ENCODE measurements at places on chromosomes 16 and 17.

- peak; percentile 11 for DNase-seq
Measured at GRCh38 chr16:351804-352520, 561 bp downstream of the AXIN1 start.

GRCh38 chr17:73290399-73291259 is 21.2 kb downstream of the CDC42EP4 start:
- DNase-seq, result no peak

GRCh38 chr17:80869481-80870145 is 122.0 kb upstream of the CHMP6 start:
- no peak for DNase-seq

DNA sequence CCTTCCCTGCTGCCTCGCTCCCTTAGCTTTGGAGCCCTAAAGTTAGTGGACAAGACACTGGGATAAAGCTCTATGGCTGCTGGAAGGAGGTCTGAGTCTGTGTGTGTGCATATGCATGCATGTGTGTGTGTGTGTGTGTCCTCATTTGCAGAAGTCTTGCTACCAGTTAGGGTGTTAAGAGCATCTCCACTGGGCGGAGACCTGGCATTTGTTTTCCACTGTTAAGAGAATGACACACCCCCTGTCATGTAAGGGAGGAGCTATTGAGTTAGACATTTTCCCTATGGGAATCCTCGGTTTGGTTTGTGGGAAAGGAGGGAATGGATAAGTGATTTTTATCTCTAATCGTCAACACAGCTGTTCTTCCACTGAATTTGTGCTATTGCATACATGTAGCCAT is 24.8 kb upstream of the ARHGAP23 start:
- DNase-seq, result peak; percentile 65

- no peak for DNase-seq
Measured at GRCh38 chr16:10597187-10597601, 16.8 kb upstream of the EMP2 start.

- peak; percentile 42 for DNase-seq
Measured at GRCh38 chr16:23469814-23470213, 16.8 kb upstream of the COG7 start.

DNA sequence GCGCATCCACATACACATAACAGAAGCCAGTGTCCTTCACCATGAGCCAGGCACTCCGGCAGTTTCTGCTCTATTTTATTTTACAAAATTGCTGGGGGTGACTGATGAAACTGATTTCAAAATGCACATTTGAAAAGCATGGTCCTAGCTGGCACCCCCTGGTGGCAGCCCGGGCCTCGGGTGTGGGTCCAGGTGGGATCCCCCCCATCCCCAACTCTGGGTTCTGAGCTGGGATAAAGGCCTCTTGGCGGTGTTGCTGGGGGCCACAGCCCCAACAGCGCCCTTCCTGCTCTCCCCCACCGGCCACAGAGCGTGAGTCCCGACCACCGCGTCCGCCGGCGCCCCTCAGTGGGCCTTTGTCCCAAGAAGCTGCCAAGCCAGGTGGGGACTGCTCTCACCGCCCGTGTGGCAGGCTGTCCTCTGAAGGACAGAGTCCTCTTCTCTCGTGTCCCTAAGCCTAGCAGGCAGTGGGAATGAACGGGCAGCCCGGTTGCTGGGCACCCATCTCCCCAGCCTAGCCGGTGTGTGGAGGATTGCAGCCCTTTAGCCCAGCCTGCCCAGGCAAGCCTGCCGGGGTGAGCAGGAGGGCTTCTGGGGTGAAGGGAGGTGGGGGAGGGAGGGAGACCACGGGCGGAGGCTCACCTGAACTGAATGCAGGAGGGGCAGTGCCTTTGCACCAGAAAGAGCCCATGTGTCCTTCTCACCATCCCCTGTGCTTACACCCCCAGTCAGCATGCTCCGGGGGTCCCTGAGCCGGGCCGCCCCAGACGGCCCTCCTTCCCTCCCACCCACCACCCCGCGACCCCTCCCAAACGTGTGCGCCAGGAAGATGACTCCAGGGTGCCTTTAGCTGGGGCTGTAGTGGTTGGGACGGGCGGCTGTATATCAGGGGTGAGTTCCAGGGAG is 898 bp downstream of the SNAI3 start:
- peak; percentile 68 for DNase-seq

DNA sequence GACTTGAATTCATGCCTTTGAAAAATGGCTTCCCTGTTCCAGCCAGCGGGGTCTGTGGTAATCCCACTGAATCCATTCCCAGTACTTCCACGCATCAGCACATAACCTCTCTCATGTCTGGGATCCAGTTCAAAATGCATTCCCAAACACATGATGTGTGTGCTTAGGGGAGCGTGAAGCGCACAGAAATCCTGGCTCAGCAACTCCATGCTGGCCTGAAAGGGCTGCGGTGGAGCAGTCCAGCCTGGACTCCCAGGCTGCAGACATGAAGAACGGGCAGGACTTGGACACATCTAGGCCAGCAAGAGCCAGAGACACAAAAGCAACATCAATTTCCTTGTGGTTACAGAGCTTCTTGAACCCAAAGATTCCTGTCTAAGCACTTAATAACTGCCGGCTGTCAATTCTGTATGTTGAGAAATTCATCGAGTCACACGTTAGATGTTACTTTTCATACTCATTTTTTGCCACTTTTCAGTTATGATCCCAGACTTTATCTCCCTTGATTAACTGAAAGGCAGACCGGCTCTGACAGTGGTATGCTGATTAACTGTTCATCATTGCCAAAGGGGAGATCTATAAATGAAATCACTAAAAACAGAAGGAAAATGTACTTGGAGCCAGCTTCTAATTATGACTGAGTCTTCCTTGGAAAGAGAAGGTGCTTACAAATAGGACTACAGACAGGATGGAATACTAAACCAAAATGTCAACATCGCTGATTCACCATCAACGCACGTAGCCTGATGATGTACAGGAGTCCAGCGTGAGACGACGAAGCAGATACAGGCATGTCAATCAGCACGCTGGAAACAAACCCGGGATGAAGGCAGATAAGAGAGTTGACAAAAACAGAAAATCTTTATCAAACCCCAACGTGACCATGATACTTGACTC is 23.0 kb downstream of the NSMCE1 start:
- peak; percentile 89 for DNase-seq

DNA sequence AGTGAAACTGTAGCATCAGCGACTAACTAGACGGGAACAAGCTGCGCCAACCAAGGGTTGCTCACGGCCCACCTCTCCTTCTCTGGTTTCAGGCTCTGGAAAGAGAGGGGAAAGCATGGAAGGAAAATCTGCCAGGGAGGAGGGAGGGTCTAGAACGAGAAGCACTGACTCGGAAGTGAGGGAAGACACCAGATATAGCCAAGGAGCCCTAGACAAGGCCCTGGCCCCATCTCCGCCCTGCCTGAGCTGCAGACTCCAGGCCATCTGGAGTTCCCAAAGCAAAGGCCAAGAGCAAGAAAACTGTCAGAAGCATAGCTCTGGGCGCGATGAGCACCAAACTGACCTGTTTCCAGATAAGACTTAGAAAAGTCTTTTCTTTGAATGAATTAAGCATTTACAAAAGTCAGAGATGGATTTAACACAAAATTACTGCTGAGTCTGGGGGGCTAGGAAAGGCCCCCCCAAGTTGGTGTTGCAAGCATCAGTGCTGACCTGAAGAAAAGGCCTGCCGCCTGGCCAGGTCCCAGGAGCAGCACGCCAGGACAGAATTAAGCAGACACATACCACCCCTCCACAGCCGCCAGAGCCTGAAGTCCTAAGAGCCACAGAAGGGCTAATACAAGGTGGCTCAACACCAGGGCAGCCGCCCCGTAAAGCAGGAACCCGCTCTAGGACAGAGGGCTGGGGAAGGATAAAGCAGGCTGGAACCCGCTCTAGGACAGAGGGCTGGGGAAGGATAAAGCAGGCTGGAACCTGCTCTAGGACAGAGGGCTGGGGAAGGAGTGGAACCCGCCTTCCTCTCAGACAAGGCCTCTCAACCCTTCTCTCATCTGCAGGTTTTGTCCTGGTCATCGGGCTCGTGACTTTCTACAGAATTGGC is 20.7 kb downstream of the TMEM204 start:
- no peak for DNase-seq

DNA sequence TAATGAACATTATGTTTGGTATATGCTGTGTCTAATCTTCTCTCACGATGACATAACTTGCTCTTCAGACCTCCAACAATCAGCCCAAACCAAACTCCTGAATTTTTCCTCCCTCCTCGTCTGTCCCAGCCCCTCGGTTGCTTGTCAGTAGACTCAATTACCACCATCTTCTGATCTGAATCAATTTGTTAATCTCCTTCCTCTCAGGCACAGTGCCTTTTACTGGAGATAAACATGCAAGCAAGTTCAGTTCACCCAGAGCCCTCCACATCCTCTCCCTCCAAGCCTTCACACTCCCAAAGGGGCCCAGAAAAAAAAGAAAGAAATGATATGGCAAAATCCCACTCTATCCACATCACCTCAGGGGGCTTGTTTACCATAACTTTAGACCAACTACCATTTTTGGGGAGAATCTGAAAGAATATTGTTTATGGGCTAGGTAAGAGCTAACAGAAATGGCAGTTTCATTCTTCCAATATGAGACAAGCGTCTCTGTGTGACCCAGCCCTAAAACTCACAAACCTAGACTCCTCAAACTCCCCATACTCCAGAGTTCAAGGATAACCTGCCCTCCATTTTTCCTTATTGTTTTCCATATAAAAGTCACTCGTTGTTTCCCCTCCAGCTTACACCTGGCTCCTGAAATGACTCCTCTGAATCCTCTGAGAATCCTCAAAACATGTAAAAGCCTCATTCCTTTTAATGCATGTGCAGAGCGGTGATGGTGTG is 1.5 kb downstream of the TEX2 start:
- DNase-seq, result no peak

- no peak for DNase-seq
Measured at GRCh38 chr16:89184933-89185794, 13.6 kb downstream of the CDH15 start.

DNA sequence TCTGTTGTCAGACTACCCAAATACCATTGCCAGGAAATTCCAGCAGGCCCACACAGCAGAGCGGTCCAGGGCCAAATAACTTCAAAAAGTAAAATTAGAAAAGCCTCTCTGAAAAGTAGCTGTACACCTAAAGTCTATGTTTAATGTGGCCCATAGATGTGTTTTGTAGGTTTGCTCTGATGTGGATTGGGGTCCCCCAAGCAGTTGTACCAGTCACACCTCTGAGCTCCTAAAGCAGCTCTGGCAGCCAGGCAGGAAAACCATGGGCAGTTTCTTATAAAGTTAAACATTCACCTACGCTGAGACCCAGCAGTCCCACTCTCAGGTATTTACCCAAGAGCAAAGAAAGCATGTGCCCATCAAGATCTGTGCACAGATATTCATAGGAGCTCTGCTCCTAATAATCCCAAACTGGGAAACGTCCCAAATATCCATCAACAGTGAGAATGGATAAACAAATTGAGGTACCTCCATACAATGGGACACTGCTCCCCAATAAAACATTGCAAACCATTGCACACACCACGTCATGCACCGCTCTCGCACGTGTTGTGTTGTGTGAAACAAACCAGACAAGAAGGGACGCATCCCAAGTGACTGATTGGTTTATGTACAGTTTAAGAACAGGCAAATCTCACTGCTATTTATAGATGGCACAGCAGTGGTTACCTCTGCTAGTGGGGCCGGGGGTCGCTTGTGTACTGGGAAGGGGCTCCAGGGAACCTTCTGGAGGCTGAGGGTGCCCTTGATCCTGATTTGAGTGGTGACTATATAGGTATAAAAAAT is 15.8 kb upstream of the PRM1 start:
- no peak for DNase-seq

DNA sequence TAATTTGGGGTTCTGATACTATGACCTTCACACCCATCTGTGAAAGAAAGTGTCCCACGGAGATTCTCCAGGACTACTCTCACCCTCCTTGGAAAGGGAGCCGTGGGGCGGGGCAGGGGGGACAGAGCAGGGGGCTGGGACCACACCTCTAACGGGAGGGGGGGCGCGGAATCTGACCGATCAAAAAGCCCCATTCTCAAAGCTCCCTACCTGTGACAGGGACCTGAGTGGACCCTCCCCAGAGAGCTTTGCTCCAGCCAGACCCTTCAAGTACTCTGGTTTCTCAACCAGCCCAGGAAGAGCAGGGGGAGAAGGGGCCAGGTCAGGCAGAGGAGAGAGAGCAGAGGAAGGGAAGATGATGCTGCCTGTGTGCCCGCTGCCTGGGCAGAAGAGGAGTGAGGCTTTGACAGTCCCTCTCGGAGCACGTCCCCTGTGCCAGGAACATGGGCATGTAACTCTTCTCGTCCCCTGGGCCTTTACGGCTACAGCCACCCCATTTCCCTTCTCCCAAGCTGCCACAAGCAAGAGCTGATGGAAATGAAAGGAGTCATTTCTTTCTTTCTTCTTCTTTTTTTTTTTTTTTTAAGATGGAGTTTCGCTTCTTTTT is 682 bp downstream of the XAF1 start:
- DNase-seq, result no peak

- DNase-seq, result no peak
Measured at GRCh38 chr16:81276323-81276722, 37.8 kb downstream of the BCO1 start.

DNA sequence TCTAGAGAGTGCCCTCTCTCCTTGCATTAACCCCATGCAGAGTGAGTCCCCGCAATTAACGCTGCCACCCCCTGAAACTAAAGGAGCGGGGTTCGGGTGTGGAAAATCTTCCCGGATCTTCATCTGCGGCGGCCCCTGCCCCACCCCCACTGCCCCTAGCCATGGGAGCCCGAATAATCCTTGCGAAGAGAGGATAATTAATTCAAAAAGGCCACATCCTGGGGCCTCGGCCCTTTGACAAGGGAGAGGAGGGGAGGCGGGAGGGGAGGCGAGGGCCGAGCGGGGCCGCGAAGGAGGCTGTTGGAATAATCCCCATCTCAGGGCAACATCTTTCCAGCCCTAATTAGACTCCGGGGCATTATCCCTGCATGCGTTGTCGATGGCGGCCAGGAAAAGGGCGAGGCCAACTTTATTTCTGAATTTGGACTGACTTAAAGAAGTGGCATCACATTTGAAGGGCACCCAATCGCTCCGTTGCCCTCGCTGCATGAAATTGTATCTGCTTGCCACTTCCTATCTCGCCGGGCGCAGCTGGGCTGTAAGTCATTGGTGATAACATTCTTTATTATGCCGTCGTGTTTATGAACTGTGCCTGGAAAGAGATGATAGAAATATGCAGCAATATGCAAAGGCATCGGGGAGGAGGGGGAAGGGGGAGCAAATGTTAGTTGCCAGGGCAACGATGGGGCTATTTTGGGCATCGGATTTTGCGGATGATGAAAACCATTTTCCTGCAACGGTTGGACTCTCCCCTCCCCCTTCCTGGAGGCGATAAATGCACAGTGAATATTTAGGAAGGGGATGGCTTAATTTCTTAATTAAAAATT is 387.1 kb upstream of the TNRC6C start:
- peak; percentile 62 for DNase-seq

GRCh38 chr17:39222866-39223834 is 2.6 kb downstream of the STAC2 start:
- no peak for DNase-seq

- DNase-seq, result no peak
Measured at GRCh38 chr16:65111306-65111705, 10.6 kb downstream of the CDH11 start.

DNA sequence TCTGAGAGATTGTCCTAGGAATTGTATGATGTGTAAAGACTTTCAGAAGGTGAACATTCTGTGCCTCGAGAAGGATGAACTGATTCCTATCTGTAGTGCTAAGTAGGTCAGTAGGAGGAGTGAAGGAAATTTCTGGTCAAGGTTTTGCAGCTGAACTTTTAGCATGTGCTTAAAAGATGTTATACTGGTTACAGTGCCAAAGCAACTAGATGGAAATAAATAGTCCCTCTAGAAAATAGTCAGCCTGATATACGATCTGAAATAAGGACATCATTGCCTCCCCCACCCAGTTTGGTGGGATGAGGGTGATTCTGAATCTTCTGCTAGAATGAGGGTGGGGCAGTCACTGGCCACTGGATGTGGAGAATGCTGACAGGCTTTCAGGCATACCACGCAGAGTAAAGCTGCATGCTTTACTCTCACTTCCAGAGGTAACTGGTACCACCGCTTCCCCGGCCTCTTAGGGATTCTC is 57.2 kb upstream of the VPS4A start:
- DNase-seq, result peak; percentile 40

Measured in cardiac fibroblast (primary cell).